Right renal cortex interstitium (tissue), 3 donors: ENCODE measurements at places on chromosomes 5 and 9. TPM values are rescaled to one million over a fixed set of nuclear protein-coding genes. Genes with fewer than 3 reads are reported as not detected.

SLC34A3 gene
- 6.0 TPM for polyA plus RNA-seq

CCNI2 gene
- polyA plus RNA-seq: 3.0 TPM

ANKRD31 gene
- 0.49 TPM for polyA plus RNA-seq

RMI1 gene
- polyA plus RNA-seq: 23.8 TPM

CTSV gene
- polyA plus RNA-seq: 38.4 TPM

LECT2 gene
- 2.1 TPM for polyA plus RNA-seq

JAKMIP2 gene
- 6.1 TPM for polyA plus RNA-seq

TMEM252 gene
- polyA plus RNA-seq: 6.4 TPM

HMMR gene
- 21.5 TPM for polyA plus RNA-seq

LAMC3 gene
- 29.3 TPM for polyA plus RNA-seq

WHRN gene
- 7.0 TPM for polyA plus RNA-seq

MSMP gene
- not detected for polyA plus RNA-seq

NEUROG1 gene
- polyA plus RNA-seq: not detected

DNM1 gene
- polyA plus RNA-seq: 78.4 TPM

PCDHB5 gene
- 8.1 TPM for polyA plus RNA-seq

NUTM2F gene
- not detected for polyA plus RNA-seq

ESM1 gene
- 15.1 TPM for polyA plus RNA-seq

EXOSC2 gene
- polyA plus RNA-seq: 43.0 TPM

PCDHB11 gene
- 5.6 TPM for polyA plus RNA-seq

PCDHGA2 gene
- polyA plus RNA-seq: 7.0 TPM

TRIM7 gene
- 0.31 TPM for polyA plus RNA-seq

C5orf58 gene
- polyA plus RNA-seq: not detected

KIF4B gene
- 0.21 TPM for polyA plus RNA-seq

NPM1 gene
- polyA plus RNA-seq: 2,039 TPM

SPATA31A3 gene
- not detected for polyA plus RNA-seq

BAAT gene
- polyA plus RNA-seq: 0.21 TPM

FOXI1 gene
- 7.0 TPM for polyA plus RNA-seq
